ENCODE measurements at places on chromosomes 5 and 9.

- no peak for DNase-seq
Observed at GRCh38 chr9:118269623-118270022, 565.4 kb downstream of the TLR4 start.

GRCh38 chr5:119288379-119289033 lies 67.3 kb upstream of the TNFAIP8 start:
- no peak for DNase-seq

GRCh38 chr9:87656485-87656884 lies 69.4 kb upstream of the CTSL start:
- DNase-seq = no peak

DNA sequence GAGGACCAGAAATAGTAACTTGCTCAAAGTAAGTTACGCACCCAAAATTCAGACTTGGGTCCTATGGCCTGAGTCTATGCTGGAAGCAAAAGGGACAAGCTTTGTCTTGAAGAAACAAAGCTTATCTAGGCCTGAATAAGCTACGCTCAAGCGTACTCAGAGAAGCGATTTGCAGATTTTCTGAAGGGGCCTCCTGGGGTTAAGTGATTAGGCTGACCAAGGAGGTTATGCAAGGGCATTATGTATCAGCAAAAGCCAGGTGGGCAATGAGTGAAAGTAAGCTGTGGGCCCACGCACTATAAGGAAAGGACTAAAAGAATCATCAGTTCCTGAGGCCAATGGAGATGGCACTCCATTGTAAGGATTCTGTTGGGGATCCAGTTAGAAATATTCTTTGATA lies 122.1 kb downstream of the SNX18 start:
- DNase-seq = no peak

- DNase-seq = peak; percentile 57
Observed at GRCh38 chr5:54309691-54310432, 511 bp downstream of the ARL15 start.

DNA sequence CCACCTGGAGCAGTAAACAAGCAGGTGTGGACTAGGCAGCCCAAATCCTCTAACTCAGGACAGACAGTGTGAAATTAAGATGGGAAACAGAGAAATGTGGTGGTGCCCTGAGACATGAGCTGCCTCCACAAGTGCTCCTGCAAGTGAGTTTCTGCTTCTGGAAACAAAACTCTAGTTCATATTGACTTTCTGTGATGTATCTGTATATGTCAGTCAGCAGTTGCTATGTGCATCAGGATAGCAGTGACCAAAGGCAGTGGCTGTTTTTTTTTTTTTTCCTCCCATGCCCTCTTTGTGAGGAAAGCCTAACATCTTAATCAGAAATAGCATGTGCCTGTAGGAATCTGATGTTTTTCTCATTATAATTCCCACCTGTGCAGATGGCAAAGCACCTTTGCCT lies 318.4 kb upstream of the SEMA6A start:
- DNase-seq = no peak

GRCh38 chr5:74767579-74767913 lies 497 bp downstream of the NSA2 start:
- DNase-seq = no peak

- DNase-seq = no peak
Observed at GRCh38 chr9:105319202-105319813, 74.9 kb downstream of the SLC44A1 start.

DNA sequence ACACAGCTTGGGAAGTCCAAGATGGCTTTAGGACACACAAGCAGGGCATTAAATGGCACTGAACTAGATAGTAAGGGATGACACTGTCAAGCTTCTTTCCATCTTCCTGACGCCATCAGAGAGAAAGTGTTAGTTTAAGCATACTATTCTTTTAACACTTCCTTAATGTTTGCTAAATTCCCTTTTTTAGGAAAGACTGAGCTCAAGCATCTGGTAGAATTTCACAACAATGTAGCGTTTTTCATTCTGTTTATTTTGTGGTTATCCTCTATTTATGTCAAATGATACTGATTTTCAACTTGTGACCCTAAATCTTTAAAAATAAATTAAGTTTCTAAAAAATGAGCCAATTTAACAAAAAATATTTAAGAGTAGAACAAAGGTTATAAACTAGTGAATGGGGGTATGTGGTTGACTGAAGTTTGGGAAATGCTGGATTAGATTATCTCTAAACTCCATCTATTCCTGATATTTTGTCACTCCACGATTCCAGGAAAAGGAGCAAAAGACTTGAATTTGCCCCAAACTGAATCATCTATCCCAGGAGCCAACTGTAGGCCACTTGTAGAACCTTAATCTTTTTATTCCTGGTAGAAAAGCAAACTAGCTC lies 147.4 kb upstream of the KLF9 start:
- DNase-seq = no peak

DNA sequence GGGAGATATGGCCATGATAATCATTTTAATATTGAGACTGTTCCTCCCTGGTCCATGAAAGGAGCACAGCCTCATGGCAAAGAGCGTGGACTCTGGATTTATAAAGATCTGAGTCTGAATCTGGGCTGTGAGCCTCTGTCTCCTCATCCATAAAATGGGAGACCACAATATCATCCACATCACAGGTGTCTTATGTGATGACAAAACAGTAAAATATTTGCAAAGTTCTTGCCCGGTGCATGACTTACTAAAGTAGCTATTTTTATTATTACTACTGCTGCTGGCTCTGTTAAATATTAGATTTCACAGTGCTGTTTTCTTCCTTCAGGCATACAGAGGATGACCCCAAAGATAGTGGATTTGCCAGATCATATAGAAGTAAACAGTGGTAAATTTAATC lies 74.1 kb downstream of the TEK start:
- no peak for DNase-seq

GRCh38 chr9:114364134-114365041 lies 23.4 kb downstream of the AKNA start:
- DNase-seq = no peak

- no peak for DNase-seq
Observed at GRCh38 chr9:10050016-10050415, 562.8 kb downstream of the PTPRD start.

All from left ventricle myocardium superior (tissue), 1 donor.